Stimulated activated CD4-positive, alpha-beta T cell treated with anti-CD3 and anti-CD28 coated beads, TNF-alpha, amount 100 ng/mL, for 4 hours (primary cell): ENCODE measurements at places on chromosomes 13 and 19.

GRCh38 chr19:50362030-50362412 lies 3.4 kb downstream of the NAPSA start:
- DNase-seq = no peak

DNA sequence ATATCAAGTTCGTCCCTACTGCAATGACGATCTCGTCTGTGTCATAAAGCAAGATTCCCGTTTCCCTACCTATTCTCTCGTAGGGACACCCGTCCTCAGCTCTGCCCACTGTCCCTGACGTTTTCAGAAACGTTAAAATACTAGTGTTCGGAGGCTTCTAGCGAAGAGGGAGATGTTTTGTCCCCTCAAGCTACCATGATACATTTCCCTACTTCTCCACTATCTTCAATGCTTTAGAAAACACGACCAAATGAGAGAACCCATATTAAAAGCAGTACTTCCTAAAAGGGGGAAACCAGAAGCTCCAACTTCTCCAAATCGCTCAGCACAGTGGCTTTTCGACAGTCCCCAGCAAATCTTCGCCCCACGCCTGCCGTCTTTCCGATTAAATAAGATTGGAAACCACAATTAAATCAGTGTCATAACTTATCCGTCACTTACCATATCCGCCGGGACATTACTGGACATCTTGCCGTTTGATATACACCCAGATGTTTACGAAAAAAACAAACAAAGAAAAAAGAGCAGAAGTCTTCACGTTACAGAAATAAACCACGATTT lies 1.3 kb downstream of the UBL3 start:
- no peak for DNase-seq

- no peak for DNase-seq
Observed at GRCh38 chr13:107459430-107459829, 755.9 kb downstream of the LIG4 start.

DNA sequence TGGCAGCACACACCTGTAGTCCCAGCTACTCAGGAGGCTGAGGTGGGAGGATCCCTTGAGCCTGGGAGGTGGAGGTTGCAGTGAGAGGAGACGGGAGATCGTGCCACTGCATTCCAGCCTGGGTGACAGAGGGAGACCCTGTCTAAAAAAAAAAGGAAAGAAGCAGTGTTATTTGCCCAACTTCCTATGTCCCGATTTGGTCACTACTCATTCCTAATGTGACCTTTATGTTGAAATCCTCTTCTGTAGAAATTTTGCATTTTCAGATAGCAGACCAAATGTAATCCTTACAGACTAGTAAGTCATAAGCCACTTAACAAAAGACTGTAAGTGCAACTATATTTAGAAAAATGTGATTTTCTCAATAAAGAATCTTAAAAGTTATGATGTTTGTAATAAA lies 18.2 kb upstream of the STK24 start:
- DNase-seq = no peak

GRCh38 chr13:76579701-76580100 lies 306.5 kb downstream of the KCTD12 start:
- no peak for DNase-seq

DNA sequence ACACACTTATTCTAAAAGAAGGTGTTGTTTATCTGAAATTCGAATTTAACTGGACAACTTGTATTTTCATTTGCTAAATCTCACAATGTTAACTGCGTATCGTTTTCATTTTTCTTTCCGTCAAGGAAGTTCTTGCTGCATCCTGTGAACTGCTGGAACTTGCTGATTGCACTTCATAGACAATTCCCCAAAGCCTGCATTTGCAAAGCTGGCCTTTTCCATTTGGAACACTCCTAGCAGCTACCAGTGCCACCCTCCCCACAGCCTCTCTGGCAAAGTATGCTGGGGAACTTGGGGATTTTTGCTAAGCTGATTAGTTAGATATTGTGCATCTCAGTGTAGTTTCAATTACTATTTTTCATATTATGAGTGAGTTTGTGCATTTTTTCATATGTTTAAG lies 20.4 kb upstream of the ARGLU1 start:
- DNase-seq = no peak

DNA sequence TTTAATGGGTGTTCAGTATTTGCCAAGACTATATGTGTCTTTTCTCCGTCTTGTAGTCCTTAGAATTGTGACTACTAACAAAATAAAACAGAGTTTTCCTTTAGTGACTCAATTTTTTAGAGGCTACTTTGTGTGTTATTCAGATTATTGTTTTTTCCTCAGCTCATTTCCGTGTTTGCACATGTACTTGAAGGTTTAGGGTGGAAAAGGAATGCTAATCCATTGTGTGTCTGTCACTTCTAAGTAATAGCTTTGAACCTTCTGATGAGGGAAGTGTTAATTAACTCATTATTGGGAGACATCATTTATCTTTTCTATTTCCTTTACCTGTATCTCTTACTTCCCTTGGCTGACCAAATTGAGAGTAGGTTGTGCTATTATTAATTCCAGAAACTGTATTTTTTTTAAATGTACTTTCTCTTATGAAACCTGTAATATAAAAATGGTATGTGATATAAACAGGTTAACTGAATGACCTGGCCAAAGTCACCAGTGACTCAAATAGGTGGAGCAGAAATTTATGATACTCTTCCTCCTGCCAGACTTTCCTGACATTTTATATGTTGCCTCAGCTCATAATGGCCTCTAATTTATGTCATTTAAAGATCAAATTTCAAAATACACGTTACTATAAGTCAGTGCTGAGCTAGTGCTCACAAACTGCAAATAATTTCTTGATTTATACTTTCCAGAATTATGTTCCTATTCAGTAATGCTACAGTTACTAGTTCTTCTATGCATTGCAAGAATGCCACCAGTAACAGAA lies 88.8 kb downstream of the LMO7 start:
- DNase-seq = no peak
